ENCODE measurements at places on chromosomes 16 and 17.
A peak's percentile ranks its signal among the peaks of the same experiment; 100 is the strongest.

DNA sequence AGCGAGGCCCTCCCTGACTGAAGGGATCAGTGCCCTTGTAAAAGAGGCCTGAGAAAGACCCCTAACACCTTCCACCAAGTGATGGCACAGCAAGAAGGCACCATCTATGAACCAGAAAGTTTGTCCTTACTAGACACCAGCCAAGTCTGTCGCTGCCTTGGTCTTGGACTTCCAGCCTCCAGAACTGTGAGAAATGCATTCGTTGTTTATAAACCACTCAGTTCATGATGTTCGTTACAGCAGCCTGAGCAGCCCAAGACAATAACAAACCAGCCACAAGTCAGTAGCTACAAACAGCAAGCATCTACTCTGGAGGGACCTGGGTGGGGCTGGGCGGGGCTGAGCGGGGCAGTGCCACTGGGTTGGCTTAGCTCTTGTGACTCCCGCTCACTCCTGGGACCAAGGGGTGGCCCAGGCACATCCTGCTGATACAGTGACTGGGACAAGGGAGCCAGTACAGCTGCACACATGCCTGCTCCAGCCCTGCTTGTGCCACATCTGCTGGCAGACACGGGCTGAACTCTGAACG is 234.9 kb downstream of the IRF8 start:
- DNase-seq: no peak

DNA sequence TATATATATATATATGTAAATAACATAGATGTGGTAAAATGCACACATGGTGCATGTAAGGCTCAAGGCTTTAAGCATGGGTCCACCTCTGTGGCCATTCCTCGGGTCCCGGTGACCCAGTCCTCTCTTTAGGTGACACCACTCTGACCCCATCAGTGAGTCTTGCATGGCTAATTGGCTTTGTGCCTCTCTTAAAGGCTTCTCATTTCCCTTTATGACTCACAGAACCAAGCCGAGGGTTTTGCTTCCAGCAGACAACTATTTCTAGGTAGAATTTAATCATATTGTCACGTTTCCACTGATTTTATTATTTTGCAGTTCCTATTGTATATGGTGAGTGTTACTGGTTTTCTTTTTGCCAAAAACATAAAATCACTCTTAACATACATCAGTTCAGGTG is 59.7 kb downstream of the PLCG2 start:
- DNase-seq: no peak

DNA sequence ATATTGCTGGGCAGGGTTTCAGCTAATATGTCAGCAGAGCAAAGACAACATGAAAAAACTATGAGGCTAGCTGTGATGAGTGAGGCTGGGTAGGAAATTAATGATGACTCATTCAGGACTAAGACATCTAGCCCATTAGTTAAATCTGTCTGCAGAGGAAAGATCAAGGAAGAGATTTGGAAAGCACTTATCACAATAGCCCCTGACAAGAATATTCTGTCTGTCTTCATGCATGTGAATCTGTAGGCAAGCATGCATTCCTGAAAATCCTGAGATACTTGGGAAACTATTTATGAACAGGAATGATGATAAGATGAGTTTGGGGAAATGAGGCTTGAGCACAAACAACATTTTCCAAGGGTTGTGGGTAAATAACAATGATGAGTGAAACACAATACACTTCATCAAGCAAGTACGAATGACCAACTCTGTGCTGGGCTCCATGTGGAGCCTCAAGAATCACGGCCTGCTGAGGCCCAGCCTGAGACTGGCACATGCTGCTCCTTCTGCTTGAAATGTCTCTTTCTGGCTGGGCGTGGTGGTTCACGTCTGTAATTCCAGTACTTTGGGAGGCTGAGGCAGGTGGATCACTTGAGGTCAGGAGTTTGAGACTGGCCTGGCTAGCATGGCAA is 96.5 kb upstream of the ASIC2 start:
- DNase-seq: peak; percentile 56

DNA sequence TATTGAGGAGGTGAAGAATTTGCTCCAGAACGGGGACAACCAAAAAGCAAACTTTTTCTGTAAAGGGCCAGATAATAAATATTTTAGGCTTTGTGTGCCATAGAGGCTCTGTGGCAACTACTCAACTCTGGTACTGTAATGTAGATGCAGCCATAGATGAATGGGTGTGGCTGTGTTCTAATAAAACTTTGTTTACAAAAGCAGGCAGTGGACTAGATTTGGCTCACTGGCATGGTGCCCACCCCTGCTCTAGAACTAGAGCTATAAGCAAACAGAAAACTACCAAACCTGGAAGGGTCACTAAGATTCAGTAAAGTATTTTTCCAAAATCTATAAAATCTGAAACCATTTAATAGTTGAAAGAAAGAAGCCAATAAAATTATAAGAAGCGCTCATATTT is 24.6 kb upstream of the SMURF2 start:
- DNase-seq: no peak

GRCh38 chr17:73748508-73748907 is 104.3 kb upstream of the SDK2 start:
- no peak for DNase-seq

DNA sequence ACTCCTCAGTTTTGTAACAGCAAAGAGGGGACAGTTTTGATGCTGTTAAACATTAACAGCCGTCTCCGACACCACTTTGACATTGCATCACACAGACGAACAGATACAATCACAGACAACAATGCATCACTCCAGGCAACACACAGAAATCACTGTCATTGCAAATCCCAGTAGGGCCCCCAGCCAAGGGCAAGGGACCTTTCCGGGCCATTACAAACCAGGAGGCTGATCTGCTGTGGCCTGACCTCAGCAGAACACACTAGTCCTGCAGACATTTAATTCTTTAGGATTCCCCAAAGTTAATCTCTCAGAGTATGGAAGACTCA is 136.2 kb upstream of the RCVRN start:
- DNase-seq: no peak

DNA sequence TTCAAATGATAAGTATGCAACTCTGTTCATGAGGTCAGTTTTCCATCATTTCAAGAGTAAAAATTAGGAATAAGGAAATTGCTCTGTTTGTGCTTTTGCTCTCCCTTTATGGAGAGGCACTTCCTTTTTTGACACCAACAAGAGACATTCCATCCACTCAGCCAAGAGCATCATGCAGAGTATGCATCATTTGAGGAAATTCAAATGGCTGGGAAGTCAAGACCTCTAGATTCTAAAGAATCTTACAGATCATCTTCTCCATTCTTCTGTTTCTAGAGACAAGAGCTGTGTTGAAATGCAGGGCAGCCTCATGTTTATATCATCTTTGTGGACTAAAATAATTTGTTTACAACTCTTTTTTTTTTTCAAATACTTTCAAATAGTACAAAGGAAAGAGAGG is 669.4 kb downstream of the CDH11 start:
- DNase-seq: no peak

DNA sequence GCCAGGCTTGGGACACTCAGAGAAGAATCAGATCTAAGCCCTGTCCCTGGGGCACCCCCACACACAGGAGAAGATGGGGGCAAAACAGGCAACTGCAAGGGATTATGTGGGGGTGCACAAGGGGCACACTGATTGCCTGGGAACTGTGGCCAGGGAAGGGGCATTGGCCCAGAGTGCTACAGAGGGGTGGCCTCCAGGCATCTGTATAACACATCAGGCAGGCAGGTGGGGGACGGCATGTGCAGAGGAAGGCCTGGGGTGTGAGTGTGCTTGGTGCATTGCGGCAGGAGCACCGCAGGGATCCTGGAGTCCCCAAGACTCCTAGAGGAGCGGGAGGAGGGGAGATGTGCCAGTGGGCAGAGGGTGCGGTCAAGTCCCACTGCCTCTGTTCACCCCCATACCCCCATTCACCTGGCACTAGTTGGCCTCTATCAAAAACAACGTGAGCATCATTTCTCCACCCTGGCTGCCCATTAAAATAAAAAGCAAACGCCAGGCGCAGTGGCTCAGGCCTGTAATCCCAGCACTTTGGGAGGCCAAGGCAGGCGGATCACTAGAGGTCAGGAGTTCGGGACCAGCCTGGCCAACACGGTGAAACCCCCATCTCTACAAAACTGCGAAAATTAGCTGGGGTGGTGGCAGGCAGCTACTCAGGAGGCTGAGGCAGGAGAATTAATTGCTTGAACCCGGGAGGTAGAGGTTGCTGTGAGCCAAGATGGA is 41.5 kb downstream of the C16orf82 start:
- DNase-seq: no peak

GRCh38 chr16:81409016-81409556 is 35.5 kb upstream of the CMIP start:
- DNase-seq: no peak
